Foreskin keratinocyte (primary cell): ENCODE measurements at places on chromosomes 7 and 10.

GRCh38 chr7:152464312-152465118, 28.7 kb upstream of the KMT2C start:
- DNase-seq, result peak; percentile 25

- no peak for DNase-seq
Observed at GRCh38 chr7:15584575-15584974, 22.8 kb upstream of the AGMO start.

DNA sequence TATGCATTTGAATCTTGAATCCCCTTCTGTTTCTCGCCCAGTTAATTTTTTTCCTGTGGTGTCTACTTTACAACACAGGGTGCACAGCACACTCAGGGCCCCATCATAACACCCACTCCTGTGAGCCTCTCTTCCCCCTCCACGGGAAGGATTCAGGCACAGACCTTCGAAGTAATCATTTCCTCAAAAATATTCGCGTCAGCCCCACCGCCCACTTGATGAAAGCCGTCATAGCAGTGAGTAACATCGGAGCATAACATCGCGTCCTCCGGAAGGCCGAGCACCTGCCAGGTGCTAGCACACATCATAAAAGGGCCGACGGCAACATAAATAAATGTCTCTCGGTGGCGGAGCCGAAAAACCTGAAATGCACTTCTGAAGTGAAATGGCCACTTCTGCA, 201.7 kb upstream of the ADARB2 start:
- no peak for DNase-seq

- no peak for DNase-seq
Observed at GRCh38 chr10:89404104-89405047, 10.0 kb upstream of the IFIT5 start.

DNA sequence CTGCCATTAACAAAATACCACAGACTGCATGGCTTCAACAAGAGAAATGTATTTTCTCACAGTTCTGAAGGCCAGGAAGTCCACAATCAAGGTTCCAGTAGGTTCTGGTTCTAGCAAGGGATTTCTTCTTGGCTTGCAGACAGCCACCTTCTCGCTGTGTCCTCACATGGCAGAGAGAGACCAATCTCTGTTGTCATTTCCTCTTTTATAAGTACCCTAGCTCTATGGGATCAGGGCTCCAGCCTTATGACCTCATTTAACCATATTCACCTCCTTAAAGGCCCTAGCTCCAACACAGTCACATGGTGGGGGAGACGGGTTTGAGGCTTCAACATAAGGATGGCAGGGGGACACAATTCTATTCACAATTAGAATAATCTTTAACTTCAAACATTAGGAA, 23.6 kb downstream of the ABI1 start:
- no peak for DNase-seq

DNA sequence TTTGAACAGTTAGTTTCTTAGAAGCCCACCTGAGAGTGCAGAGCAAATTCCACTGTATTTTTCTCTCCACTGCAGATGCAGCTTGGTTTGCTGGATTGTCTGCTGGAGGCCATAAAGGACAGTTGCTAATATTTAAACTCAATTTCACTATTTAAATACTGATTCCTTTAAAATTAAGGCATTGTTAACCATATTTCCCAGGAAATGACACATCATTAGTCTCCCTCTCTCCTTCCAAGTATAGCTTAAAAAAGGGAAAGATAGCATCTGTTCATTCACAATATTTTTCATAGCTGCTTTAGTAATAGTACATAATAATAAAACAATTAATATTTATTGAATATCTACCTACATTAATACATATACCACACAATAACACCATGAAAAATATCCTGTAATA, 252.9 kb downstream of the HGF start:
- no peak for DNase-seq

DNA sequence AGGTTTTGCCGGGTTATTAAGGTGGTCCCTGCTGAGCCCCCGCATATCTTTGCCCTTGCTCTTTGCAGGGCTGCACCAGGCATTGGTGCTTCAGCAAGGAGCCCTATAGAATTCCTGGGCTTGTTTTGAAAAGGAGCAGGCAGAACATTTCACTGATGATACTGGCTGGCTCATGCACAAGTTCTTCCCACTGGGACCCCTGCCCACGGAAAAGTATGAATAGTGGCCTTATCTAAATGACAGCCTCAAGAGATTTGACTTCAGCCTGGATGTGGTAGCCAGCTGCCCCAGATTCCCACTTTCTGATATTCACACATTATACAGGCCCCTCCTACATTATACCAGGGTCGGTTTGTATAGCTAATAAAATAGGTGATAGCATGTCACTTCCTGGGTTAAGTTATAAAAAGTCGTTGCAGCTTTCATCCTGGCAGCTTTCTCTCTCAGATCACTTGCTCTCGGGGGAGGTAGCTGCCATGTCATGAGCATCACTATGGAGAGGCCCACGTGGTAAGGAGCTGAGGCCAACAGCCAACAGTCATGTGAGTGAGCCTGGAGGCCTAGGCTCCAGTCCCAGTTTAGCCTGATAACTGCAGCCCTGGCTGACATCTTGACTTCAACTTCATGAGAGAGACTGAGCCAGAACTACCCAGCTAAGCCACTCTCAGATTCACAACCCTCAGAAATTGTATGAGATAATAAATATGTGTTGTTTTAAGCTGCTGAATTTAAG, 16.8 kb upstream of the CRTAC1 start:
- DNase-seq, result no peak

DNA sequence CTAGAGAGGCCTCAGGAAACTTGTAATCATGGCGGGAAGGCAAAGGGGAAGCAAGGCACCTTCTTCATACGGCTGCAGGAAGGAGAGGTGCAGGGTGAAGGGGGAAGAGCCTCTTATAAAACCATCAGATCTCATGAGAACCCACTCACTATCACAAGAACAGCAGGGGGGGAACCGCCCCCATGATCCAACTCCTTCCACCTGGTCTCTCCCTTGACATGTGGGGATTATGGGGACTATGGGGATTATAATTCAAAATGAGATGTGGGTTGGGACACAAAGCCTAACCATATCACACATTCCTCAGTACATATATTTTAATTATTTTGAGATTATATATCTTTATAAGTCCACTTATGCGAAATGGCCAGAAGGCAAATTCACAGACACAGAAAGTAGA, 8.9 kb downstream of the HK1 start:
- DNase-seq, result no peak
